ENCODE measurements at places on chromosomes 4 and X.

GRCh38 chr4:155304375-155304774 is 72.4 kb downstream of the MAP9 start:
- DNase-seq = no peak

DNA sequence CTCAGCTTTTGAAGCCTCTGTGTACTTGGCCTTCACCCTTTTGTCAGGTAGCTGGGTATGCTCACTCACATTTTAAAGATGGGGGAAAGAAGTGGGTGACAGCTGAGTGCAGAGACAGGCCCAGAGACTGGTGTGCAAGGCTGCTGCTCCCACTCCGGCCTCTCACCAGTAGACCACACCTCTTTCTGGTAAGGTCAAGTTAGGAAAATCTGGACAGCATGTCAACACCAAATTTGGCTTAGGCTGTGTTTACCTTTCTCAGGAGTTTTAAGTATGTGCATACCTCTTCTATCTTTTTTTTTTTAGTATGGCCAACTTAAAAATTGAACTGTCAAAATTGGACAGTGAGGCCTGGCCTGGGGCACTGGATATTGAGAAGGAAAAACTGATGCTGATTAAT is 66.6 kb downstream of the CLDN22 start:
- DNase-seq = no peak

GRCh38 chrX:48714573-48714972 is 18.0 kb downstream of the SUV39H1 start:
- DNase-seq = no peak

DNA sequence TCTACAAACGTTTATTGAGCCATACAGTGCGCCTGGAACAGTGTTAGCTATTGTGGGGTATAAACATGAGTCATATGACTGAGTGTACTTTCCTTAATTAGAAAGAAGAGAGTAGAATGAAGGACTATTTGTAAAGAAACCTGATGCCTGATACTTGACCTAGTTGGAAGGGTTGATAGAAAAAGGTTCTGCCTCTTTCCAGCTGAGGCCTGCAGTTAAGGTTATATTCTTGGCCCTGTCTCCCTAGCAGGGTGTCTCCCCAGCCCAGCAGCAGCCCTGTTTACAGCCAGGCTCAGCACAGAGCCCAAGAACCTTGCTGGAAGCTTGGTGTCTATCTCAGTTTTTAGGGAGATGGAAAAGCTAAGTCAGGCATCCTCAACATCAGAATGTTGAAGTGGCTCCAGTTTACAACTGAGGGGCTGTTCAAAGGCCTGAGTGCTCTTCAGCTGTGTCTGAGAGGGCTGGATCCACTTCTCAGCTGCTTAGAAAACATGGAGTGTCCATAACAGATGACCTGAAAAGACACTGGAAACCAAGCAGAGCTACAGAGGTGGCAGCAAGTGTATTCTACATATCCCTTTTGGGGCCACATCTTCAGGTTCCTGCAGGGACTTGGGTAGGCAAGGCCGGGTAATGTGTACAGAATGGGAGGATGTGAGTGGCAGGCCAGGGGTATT is 21.6 kb downstream of the NYX start:
- DNase-seq = no peak

- DNase-seq = no peak
Measured at GRCh38 chr4:105137121-105137875, 9.4 kb upstream of the TET2 start.

- DNase-seq = no peak
Measured at GRCh38 chrX:9396930-9397329, 67.9 kb upstream of the TBL1X start.

DNA sequence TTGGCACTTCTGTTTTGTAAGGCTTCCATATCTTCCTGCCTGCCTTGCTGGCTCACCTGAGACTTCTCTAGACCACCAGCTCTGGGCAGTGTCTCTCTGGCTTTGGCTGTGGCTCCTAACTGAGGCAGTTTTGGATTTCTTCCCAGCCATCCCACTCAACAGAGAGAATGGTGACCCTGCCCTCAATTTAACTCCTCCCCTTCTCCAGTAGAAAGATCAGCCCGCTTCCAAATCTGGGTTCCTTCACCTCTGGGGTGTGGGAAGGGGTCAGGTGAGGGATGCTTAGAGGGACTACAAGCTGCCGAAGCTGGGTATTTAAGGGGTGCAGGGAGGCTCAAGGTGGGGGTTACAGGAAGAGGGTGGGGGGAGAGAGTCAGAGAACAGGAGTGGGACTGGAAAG is 23.7 kb downstream of the NAP1L5 start:
- DNase-seq = no peak

DNA sequence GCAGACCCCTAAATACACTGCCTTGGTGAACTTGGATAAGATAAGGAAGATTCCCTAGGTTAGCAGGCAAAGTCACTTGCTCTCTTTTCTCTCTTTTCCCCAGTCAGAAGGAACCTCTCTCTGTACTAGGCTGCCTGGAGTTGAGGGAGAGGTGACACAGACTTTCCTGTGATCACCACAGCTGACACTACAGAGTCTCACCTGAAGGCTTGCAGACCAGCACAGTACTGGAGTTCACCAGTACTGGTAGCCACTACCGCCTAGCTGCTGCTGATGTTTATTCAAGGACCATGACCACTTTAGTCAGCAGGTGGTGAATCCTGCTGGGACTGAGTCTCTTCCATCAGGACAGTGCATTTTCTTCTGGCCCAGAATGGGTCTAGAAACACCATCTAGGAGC is 63.3 kb downstream of the PTPN13 start:
- no peak for DNase-seq

GRCh38 chrX:118928151-118928550 is 46.3 kb upstream of the LONRF3 start:
- no peak for DNase-seq

GRCh38 chr4:6271701-6272465 is 2.2 kb downstream of the WFS1 start:
- DNase-seq = no peak

DNA sequence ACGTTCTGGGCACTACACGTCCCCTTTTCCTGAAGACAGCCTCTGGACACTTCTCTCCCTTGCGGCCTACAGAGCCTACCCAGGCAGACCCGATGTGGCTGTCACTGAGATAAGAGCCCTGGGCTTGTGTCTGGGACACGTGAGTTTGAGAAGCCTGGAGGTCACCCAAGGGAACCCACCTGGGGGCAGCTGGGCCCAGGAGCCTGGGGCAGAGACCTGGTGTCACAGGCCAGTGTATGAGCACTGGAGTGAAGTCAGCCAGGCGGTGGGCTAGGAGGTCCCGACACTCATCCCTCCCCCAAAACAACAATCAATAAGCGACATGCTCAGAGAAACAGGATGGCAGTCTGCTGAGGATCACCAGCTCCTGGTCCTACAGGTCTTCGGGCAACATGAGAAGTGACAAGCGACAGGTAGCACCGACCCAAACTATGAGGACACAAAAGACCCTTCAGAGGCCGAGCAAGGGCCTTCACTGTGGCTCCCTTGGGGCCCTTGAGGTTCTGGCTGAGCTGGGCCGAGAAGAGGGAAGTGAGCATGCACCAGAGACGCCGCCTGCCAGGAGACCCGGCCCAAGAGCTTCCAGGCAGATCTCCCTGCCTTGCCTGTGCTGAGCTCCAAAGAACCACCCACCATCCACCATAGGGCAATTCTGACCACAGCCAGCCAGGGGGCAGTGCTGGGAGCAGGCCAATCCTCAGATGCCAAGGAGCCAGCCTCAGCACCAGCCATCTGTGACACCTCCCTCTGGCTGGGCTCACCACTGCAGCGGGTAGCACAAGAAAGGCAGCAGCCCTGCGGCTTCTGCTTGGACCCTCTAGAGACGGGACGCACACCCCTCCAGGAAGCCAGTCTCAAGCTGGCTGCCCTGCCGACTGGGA is 11.0 kb upstream of the DUSP9 start:
- DNase-seq = no peak

DNA sequence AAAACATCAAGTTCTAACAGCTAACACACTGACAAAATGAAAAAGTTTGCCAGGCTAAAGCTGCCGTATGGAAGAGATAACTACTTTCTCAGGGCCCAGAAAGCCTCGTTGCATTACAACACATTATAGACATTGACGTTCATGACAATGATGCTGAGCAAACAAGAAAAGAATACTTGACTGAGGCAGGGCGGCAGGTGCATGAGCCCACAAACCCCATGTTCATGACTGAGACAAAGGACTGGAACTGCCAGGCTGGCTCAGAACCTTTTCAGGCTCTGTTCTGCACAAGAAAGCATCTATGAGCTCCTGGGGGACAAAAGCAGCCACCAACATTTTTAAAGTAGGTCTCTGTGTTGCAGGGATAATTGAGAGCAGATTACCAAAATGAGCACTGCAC is 13.6 kb downstream of the TLR6 start:
- DNase-seq = no peak

DNA sequence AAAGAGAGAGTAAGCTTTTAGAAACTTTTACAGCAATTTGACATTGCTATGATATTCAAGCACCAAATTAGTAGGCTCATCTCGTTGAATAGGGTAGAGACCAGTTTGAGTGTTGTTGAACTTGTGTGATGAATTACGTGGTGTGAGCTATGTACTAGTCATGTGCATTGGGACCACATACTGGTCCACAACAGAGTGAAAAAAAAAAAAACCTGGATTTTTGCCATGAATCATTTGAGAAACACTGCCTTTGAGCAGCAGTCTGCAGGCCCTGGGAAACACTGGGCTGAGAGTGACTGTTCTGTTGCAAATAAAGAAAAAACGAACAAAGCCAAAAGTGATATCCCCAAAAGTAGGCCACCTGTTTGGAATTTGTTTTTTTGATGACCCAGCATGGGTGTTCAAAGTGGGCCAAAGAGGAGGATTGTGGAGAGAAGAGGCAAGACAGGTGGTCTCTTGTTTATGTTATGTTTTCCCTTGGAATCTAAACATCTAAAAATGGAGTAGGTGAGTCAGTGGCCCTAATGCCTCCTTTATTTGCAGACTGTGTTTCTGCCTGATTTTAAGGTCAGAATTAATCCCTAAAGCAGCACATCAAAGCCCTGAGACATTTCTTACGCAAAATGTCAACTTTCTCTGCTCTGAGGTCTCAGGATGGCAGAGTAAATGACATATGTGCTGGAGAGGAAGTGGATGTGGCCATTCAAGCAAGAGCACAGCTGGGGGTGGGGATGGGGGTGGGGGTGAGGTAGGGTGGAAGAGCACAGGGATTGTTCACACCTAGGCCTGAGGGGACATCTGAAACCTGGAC is 33.5 kb downstream of the TAF7L start:
- no peak for DNase-seq

DNA sequence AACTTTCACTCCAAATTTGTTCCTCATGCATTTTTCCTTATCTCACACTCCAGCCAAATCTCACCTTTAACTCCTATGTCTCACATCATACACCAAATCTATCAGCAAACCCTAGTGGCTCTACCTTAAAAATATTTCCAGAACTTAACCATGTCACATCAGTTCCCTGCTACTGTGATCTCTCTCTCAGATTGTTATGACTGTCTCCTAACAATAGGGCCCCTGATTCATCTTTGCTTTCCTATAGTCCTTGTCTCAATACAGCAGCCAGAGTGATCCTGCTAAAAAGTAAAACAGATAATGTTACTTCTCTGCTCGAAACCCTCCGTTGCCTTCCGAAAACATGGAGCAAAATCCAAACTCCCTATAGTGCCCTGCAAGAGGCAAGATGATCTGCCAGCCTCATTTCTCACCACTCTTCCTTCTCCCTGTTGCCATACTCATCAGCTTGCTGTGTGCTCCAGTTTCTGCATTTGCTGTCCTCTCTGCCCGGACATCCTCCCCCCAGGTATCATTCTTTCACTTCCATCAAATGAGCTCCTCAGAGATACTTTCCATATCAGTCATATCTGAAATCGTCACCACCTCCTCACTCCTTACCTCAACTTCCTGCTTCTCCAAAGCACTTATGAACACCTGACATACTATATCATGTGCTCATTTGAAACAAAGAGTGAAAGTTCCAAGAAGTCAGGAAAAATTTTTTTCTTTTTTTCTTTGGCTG is 293.4 kb upstream of the NR3C2 start:
- DNase-seq = no peak

- DNase-seq = no peak
Measured at GRCh38 chr4:9812501-9813340, 31.3 kb downstream of the DRD5 start.

DNA sequence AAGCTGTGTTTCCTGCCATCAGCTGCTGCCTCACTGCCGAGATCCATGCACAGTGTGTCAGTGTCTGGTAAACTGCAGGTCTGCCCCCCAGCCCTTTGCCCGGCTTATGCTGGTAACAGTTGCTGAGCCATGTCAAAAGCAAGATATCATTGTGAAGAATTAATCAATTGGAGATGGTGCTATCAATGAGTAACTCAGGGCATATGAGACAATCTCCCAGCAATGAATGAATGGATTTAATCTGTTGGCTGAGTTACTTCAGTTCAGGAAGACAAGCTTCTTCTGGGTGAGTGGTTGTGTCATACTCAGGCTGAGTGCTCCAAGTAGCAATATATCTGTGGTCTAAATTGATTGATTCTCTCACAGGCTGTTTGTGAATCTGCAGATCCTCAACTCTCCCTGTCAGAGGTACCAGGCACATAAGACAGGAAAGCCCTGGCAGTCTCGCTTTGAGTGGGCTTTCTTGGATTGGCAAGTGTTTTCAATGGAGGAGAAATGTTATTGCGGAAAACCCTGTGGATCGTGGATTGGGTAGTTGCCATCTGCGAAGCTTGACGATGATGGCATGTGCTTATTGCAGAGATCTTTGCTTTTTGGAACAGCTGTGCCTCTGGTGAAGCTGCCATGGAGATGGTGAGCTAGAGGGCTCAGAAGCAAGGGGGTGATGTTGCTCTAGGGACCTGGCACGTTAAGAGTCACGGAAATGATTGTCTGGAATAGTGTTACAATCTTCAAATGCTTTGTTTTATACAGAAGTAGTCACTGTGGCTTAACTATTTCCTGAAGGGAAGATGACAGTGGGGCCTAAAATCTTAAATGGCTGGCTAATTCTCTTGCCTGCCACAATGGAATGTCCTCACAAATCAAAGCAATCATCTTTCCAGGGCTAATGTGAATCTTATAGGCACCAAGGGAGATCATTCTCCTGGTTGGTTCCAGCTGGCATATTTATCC is 147.6 kb upstream of the TBC1D9 start:
- no peak for DNase-seq

DNA sequence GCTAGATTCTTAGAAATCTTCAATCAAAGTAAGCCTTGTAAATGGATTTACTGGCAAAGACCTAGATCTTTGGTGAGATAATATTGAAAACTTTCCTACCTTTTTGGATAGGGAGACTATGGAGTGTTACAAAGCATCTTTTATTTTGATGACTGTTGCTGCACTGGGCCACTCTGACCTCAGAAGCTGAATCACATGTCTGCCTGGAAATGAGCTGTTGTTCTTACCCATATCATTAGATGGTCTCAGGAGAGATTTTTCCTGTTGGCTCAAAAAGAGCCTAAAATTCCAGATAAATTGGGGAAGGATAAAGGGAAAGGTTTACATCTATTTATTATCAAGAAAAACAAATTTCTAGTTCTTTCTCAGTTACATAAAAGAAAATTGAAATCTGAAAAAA is 127.5 kb upstream of the BMP3 start:
- DNase-seq = no peak

DNA sequence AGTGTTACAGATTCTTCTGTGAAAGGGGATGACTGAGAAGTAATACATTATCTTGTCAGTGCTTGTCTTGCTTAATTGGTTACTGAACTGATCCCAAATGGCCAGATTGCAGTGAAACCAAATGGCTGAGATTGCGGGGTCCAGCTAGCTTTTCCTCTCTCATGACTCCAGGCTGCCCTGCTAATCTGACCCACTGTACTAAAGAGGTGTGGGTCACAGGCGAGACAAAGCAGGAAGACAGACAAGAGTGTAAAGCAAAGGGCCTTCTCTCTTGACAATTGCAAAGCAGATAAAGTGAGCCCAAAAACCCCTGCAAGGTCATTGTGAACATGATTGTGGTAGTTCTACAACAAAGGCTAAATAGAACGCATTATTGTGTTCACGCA is 2.1 kb downstream of the TMEM150C start:
- DNase-seq = no peak

GRCh38 chr4:147182041-147182440 is 236.4 kb upstream of the TTC29 start:
- DNase-seq = no peak

All from T-helper 9 cell (primary cell).